ENCODE measurements at places on chromosomes 5 and 9.

DNA sequence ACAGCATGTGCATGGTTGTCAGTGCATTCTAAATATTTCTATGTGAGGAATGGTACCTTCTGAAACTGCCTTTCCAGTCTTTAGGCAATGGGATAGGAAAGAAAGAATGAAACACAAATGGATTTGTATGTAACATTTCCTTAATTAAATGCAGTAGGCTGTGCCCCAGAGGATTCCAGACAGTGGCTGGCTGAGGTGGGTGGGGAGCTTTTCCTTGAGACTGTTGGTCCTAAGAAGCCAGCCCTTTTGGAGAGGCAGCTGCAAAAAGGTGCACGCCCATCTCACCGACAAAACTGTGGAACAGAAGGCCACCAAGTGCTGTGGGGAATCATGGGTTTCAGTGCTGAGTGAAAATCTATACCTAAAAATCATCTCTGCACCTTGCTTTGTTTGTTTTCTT lies 6.8 kb upstream of the CKMT2 start:
- DNase-seq = no peak

DNA sequence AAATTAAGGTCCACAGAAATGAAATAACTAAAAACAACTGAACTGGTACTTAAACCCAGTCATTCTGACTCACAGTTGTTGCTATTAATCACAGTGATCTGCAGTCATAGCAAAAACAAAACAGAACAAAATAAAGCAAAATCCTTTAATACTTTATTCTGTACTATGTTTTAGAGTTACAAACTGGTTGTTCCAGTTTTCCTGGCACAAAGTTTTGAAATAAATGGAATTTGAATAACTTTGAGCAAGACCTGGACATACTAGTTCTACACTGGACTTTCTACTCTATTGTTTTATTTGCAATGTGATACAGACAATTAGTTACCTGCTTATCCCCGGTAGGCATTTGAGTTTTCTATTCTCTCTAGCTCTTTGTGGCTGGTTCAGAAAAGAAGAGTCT lies 147.9 kb downstream of the DMRT2 start:
- no peak for DNase-seq

DNA sequence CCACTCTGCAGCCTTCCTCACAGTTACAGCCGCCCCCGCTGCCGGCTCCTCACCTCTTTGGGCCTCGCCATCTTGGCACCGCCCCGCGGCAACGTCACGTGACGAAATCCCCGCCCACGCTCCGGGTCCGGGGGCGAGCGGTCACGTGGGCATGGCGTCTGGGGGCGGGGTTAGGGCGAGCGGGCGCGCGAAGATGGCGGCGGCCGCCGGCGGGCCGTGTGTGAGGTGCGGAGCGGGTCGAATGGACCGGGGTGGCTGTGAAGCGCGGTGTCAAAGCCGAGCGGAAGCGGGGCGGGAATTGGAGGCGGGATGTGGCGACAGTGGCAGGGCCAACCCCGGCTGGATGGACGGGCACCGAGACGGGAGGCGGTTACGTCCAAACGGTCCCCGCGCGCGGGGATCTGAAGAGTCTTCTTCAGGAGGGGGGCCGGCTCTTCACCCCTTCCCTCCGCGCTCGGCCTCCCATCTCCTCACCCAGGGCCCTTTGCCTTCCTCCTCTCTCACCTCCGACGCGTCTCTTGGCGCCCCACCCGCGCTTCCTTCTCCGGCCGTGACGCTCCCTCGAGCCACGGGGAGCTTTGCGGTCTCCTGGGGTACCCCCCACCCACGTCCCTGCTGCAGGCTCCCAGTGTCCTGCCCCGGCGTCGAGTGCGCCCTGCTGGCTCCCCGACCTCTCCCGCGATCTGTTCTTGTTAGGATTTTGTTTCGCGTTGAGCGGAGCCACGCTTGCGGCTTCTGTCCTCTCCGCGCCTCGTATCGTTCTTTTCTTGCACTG lies at the start of the genes DOLK and NUP188:
Gene DOLK (minus strand): TSS at position 77 of the 775 bp plus-strand sequence. CDS start 300 bp downstream, outside the sequence.
Gene NUP188 (plus strand): TSS at position 173 of the 775 bp plus-strand sequence. CDS start 21 bp downstream, at position 194.
- peak; percentile 90 for DNase-seq

DNA sequence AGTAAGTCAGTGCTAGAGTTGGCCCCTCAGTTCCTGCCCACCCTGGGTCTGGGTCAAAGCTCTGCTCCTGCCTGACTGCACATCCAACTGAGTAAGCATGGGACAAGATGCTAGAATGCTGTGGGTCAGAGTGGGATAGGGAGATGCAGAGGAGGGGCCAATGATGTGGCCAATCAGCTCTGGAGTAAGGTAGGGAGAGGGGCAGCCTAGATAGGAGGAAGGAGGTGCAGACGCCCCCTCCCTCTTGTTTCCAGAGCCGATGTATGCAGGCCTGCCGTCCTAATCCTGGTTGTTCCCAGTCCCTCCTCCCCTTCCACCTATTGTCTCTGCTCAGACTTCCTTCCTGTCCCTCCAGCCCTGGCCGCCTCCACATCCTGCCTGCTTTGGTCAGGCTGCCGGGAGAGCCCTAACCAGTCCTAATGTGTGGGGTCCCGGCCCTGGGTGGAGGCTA lies 1.3 kb downstream of the ARAP3 start:
- DNase-seq = no peak

GRCh38 chr9:88738709-88739108 lies 203.7 kb downstream of the NXNL2 start:
- DNase-seq = no peak
